ENCODE measurements at places on chromosomes 7 and 10.

DNA sequence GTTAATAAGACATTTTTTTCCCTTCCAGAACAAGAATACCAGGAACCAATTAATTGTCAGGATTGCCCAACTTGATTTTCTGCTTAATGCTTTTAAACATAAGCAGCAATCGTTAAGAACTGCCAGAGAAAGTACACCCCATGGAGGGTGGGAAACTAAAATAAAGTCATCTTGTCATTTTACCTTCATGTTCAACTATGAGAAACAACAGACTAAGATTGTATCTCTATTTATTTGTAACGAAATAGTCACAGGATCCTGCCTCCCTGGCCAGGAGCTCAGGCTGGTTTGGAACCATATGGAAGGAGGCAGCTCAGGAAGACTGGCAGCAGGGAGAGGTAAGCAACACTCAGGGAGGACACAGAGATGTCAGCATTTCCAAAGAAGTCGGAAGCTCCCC lies 129.6 kb downstream of the TNS3 start:
- DNase-seq, result no peak

- DNase-seq, result no peak
Measured at GRCh38 chr7:105131033-105131656, 117.1 kb downstream of the KMT2E start.

DNA sequence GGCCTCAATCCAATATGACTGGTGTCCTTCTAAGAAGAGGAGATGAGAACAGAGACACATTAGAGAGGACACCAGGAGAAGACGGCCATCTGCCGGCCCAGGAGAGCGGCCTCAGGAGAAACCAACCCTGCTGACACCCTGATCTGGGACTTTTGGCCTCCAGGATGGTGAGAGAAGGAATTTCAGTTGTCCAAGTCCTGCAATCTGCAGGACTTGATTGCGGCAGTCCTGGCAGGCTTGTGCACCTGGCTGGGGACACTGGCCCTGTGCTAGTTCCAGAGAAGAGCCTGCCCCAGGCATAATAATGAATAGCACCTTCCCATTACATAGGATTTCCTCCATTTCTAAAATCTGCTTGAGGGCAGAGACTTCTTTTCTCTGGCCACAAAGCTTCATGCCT lies 409.9 kb upstream of the SHH start:
- no peak for DNase-seq

DNA sequence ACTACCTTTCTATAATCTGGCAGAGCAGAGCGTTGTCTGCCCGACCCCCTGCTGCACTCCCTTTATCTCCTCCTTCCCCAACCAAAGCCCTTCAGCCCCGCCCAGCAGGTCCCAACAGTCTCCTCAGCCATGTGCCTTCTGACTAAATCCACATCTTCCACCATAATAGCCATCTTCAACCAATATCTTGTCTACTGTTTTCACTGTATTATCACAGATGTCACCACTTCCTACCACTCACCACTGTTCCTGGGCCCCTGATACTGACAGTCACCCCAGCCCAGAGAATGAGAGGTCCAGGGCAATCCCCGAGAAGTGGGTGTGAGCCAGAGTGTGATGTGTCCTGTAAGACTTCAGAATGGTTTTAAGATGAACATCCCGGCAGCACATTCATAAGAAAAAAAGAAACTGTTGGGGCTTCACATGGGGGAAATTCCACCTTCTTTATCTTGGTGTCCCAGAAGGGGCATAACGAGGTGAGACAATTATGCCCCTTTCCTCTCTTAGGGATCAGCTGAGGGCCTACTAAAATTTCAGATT lies 25.3 kb downstream of the CCDC6 start:
- no peak for DNase-seq

GRCh38 chr10:123462756-123463155 lies 203.4 kb upstream of the GPR26 start:
- DNase-seq, result no peak

DNA sequence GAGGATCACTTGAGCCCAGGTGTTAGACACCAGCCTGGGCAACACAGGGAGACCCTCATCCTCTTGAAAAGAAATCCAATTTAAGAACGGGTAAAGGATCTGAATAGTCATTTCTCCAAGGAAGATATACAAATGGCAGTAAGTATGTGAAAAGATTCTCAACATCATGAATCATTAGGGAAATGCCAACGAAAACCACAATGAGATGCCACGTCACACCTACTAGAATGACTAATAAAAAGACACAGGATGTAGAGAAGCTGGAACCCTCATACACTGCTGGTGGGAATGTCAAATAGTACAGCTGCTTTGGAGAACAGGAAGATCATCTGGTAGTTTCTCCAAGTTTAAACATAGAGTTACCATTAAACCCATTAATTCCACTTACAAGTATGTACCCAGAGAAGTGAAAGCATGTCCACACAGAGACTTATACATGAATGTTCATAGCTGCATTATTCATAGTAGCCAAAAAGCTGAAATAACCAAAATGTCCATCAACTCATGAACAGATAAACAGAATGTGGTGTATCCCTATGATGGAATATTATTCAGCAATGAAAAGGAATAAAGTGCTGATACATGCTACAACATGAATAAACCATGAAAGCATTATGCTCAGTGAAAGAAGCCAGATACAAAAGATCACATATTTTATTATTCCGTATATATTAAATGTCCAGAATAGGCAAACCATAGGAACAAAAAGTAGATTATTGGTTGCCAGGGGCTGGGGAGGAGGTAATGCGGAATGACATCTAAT lies 13.1 kb upstream of the ZMIZ2 start:
- peak; percentile 68 for DNase-seq

- DNase-seq, result no peak
Measured at GRCh38 chr7:129095258-129095657, 40.3 kb upstream of the TNPO3 start.

DNA sequence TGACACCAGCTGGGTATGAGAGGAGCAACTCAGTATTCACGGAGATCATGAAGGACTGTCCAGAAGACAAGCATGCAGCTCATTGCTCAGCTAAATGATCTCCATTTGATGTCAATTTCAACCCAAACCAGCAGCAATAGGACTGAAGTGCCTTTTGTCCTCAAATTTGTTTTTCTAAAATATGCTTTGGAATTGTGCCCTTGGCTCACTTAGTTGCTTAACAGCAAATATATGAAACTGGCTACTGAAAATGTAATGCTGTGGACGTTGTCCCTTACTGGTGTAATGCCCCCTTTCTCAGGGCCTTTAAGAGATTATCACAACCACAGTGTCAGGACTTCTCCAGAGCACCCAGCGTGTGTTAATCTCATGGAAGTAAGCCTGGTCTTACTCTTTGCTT lies 236.2 kb downstream of the SKIDA1 start:
- DNase-seq, result no peak

GRCh38 chr10:121450247-121450646 lies 148.0 kb downstream of the FGFR2 start:
- DNase-seq, result no peak

GRCh38 chr10:46311501-46311951 lies 24.7 kb downstream of the ANTXRL start:
- DNase-seq, result no peak

GRCh38 chr7:157984423-157985163 lies 603.0 kb downstream of the PTPRN2 start:
- no peak for DNase-seq

DNA sequence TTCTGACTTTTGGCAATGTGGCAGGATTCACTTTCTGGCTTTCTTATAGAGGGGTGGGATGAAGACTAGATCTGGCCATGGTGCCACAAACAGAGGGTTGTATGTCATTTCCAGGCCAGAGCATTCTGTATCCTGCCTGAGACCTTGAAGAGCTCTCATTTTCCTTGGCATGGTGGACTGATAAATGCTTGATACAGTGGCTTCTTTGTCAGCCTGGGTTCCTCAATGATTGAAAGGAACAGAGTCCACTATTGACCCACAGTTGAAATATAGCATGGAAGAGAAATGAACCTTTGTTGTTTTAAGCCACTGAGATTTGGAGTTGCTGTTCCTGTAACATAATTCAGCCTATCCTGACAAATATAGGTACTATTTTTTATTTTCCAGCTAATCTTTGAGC lies 462.7 kb downstream of the SUGCT start:
- no peak for DNase-seq

Measured in AG08395 (cell line).